Caki2 (cell line): ENCODE measurements at places on chromosomes 12 and 14. TPM values are rescaled to one million over a fixed set of nuclear protein-coding genes. Genes with fewer than 3 reads are reported as not detected.

Gene IGFBP6
- total RNA-seq, result 265 TPM in 2 replicates

Gene KRT79
- total RNA-seq, result not detected in 2 replicates

Gene CLEC9A
- not detected in 2 replicates for total RNA-seq

Gene PRB2
- total RNA-seq, result not detected in 2 replicates

Gene RAD51AP1
- total RNA-seq, result 40.0 and 46.3 TPM in 2 replicates

Gene OR4E2
- not detected in 2 replicates for total RNA-seq

Gene FAM90A1
- 1.5 TPM in 1 of 2 replicates, not detected in the other for total RNA-seq

Gene TMBIM4
- 45.5 and 46.1 TPM in 2 replicates for total RNA-seq

Gene KCNA5
- not detected in 2 replicates for total RNA-seq

Gene KRT6A
- not detected in 2 replicates for total RNA-seq

Gene DDHD1
- total RNA-seq, result 3.7 TPM in 2 replicates

Gene OLR1
- total RNA-seq, result not detected in 2 replicates

Gene PGF
- total RNA-seq, result 0.71 and 4.5 TPM in 2 replicates

Gene PROX2
- not detected in 2 replicates for total RNA-seq

Gene KLRG1
- total RNA-seq, result 1.0 and 4.2 TPM in 2 replicates

Gene PMEL
- total RNA-seq, result 10.4 and 27.5 TPM in 2 replicates

GRCh38 chr14:25488961-25489360 lies 439.0 kb upstream of the STXBP6 start:
- DNase-seq, result no peak

GRCh38 chr14:96803958-96804357 lies 6.8 kb downstream of the VRK1 start:
- DNase-seq, result no peak

- DNase-seq, result no peak
Observed at GRCh38 chr12:49028666-49029275, 10.2 kb upstream of the PRKAG1 start.

DNA sequence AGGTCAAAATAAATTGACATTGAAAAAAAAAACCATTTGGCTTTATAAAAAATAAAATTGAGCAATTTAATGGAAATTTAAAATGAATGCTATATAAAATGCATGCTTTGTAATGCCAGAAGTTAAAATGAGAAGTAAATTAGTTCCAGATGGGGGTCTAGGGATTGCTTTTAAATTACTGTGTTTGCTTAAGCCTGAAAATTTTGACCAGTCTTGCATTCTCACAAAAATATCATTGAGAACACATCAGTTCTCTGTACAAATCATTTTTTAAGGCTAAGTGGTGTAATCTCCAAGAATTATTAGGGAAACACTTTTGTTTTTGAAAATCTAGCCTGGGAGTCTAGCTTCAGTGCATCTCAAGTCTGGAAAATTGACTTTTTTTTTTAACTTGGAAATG lies 90.7 kb downstream of the RERG start:
- no peak for DNase-seq

DNA sequence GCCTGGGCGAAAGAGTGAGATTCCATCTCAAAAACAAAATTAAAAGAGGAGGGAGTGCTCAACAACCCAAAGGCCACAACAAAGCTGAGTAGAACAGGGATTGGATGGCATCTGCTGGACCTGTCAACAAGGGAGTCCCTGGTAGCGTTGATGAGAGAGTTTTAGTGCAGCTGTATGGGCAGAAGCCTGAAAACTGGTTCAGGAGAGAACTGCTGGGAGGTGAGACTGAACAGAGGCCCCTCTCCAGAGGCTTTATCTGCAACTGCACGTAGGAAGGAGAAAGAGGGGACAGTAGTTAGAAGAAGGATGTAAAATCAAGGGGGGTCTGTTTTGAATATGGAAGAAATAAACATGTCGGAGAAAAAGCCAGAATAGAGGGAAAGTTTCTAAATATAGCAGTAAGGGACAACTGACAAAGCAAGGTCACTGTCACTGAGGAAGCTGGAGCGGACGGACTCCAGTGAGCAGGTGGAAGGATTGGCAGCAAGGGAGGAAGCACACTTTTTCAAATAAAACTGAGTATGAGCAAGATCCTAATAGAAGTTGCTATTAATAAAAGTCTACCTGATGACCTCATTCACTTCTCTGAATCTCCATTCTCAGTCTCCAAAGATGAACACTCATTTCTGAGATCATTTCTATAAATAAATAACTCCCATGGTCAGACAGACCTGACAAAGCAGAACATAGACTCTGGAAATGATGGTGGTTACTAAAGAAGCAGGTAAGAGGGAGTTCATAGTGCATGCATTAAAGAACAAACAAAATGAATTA lies 11.8 kb upstream of the ATF1 start:
- DNase-seq, result peak; percentile 38

- DNase-seq, result no peak
Observed at GRCh38 chr12:92504594-92504981, 198.2 kb upstream of the PLEKHG7 start.

- no peak for DNase-seq
Observed at GRCh38 chr12:26870491-26871419, 37.8 kb upstream of the ITPR2 start.

DNA sequence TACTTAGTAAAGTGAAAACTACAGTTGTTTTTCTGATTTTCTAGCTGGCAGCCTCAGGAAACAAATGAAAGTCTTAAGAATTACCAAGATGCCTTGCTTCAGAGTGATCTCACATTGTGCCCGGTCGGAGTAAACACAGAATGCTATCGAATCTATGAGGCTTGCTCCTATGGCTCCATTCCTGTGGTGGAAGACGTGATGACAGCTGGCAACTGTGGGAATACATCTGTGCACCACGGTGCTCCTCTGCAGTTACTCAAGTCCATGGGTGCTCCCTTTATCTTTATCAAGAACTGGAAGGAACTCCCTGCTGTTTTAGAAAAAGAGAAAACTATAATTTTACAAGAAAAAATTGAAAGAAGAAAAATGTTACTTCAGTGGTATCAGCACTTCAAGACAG lies 28.9 kb downstream of the RXYLT1 start:
- DNase-seq, result no peak

DNA sequence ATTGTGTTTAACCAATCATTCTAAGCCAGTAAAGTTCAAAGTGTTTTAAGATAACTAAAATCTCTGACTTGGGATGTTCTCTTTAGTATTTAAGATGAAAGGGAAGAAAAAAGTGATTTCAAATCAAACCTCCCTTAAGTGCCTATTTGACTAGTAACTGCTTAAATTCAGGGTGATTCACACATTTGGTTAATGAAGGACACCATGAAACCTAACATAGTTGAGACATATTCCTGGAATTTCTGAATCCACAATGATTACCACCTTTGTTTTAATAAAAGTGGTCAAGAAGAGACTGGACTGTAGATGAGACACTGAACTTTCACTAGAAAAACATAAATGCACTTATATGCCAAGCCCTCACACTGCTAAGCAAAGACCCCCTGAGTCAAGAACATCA lies 138.7 kb downstream of the MED13L start:
- no peak for DNase-seq

GRCh38 chr14:68439676-68440075 lies 353.2 kb downstream of the ZFP36L1 start:
- no peak for DNase-seq

DNA sequence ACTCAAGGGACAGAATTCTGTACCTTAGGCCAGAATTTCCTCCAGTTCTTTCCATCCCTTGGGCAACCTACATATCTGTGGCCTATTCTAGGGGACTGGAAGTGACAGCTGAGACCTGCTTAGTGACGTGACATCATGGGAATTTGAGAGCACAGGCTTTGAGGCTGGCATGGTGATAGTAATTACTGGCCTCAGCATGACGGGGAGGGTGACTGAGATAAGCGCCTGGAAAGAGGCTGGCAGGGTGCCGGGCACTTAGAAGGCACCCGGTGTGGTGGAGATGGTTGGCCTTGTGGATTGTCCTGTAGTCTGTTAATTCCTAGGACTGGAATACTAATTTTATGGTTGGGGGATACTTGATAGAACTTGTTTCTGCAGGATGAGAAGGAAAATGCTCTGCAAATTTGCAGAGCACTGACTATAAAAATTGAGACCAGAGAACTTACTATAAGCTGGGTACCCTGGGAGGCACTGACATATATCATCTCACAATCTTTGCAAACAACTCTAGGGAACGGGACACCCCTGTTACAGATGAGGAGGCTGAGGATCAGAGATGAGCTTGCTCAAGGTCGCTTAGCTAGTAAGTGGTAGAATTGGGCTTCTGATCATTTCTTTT lies 42.2 kb upstream of the TBX3 start:
- DNase-seq, result no peak

DNA sequence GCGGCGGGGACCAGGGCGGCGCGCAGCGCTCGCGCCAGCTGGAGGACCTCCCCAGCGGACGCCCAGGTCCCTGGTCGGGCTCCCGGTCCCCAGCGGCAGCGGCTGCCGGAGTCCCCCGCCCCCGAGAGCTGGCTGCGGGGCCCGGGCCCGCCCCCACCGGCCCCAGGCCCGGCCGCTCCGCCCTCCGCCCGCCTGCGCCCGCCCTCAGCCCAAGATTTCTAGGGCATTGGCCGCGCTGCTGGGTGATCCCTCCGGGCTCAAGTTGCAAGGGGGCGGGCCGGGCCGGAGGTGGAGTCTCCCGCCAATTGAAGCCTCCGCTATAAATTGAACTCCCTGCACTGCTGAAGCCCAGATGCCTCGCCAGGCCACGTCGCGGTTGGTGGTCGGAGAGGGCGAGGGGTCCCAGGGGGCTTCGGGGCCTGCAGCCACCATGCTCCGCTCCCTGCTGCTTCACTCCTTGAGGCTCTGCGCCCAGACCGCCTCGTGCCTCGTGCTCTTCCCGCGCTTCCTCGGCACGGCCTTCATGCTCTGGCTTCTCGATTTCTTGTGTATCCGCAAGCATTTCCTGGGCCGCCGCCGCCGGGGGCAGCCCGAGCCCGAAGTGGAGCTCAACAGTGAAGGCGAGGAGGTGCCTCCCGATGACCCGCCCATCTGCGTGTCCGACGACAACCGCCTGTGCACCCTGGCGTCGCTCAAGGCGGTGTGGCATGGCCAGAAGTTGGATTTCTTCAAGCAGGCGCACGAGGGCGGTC lies at the start of gene DIO3:
Gene DIO3, plus strand, starts transcription at position 351 of the 752 bp plus-strand sequence.
- peak; percentile 72 for DNase-seq

GRCh38 chr12:121124402-121125109 lies 8.1 kb upstream of the P2RX7 start:
- DNase-seq, result peak; percentile 99

GRCh38 chr12:130856088-130856487 lies 15.8 kb upstream of the RAN start:
- DNase-seq, result no peak

DNA sequence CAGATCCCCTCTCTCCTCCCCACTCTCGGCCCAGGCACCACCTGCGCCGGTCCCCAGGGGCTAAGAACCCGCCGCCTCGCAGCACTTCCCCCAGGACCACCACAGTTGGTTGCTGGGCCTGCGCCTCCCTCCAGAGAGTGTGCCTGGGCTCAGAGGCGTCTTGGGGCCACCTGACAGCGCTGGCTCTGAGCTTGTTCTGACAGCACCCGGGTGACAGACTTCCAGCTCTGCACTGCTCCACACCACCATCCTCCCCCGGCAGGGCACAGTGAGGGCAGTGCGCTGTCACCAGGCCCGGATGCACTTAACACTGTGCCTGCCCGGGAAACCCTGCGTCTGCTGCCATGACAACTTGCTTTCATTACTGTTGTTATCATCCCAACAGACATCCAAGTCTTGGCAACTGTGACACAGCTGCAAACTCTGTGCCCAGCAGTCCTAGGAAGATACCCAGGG lies 6.6 kb downstream of the BRF1 start:
- no peak for DNase-seq

GRCh38 chr12:46786774-46787173 lies 39.0 kb downstream of the SLC38A4 start:
- no peak for DNase-seq

DNA sequence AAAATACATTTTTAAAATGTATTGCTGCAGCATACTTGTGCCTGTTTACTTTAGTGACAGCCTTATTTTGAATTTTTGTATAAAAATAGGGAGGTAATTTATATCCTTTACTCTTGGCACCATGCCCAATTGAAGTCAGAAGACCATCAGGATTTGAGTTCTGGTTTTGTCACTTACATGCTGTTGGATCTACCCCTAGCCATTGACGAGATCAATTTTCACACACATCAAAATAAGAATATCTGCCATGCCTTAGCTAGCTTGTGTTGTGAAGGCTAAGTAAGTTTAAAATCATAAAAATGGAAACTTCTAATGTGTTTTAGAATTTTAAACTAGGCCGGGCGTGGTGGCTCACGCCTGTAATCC lies 381.8 kb downstream of the KCNH5 start:
- no peak for DNase-seq

GRCh38 chr12:114664651-114665320 lies 19.2 kb downstream of the TBX3 start:
- DNase-seq, result no peak

DNA sequence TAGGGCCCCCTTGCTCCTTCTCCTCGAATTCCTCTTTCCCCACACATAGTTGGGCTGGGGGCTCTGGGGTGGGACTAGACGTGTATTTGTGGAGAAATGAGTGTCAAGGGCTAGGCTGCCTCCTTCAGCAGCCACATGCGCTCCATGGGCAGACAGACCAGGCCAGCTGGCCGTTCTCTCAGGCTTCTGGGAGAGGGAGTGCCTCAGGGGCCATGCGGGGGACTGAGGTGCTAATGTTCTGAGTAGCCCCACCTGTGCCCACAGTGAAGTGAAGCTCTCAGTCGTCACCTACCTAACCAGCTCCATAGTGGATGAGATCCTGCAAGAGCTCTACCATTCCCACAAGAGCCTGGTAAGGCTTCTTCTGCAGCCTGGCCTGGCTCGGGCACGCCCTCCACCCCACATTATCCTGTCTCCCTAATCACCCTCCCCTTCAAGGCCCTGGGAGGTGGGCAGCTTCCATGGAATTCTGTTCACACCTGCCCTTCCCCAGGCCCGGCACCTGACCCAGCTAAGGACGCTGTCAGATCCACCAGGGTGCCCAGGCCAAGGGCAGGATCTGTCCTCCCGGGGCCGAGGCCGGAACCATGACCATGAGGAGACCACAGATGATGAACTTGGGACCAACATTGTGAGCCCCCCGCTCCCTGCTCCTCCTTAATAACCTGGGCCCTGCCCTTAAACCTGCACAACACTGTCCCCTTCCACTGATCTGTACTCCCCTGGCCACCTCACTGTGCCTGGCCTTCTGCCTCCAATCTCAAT lies 9.0 kb upstream of the CPNE6 start:
- DNase-seq, result no peak

GRCh38 chr12:76583301-76583700 lies 23.7 kb upstream of the OSBPL8 start:
- DNase-seq, result no peak

DNA sequence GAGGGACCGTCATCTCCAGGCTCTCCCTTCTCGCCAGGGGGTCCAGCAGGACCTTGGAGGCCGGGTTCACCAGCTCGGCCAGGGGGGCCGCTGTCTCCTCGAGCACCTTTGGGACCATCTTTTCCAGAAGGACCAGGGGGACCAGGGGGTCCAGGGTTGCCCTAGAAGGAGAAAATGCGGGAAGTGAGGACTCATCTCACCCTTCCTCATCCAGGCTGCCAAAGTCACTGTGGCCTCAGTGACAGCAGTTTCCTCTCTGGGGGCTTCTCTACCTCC lies 15.1 kb downstream of the TMEM106C start:
- no peak for DNase-seq
